ENCODE measurements at places on chromosomes 3 and 15. TPM values are rescaled to one million over a fixed set of nuclear protein-coding genes. Genes with fewer than 3 reads are reported as not detected.

The FBXW12 gene
- total RNA-seq, result not detected

The GMNC gene
- total RNA-seq, result not detected

The SYNPR gene
- not detected for total RNA-seq

The NOX5 gene
- total RNA-seq, result not detected

The HYAL2 gene
- total RNA-seq, result 6.8 TPM

The ATP13A4 gene
- 1.7 TPM for total RNA-seq

The DOCK3 gene
- total RNA-seq, result 2.1 TPM

The FHIT gene
- 9.0 TPM for total RNA-seq

The TYRO3 gene
- 1.3 TPM for total RNA-seq

The HIGD2B gene
- 0.26 TPM for total RNA-seq

The WNT5A gene
- not detected for total RNA-seq

The SAMD7 gene
- not detected for total RNA-seq

The TGM5 gene
- total RNA-seq, result 0.16 TPM

Data from activated naive CD8-positive, alpha-beta T cell treated with anti-CD3 and anti-CD28 coated beads for 36 hours (primary cell).